ENCODE measurements at places on chromosomes 11 and 22.

GRCh38 chr11:109644152-109644551 lies 222.2 kb downstream of the C11orf87 start:
- DNase-seq = peak; percentile 89

- DNase-seq = no peak
These were observed 17.5 kb upstream of the SMIM38 start for GRCh38 chr11:69138265-69138664.

GRCh38 chr22:30885591-30885990 lies 83.0 kb downstream of the MORC2 start:
- no peak for DNase-seq

- DNase-seq = no peak
These were observed 4.2 kb downstream of the OR9I1 start for GRCh38 chr11:58121096-58121495.

- DNase-seq = no peak
These were observed 92.2 kb upstream of the ALKBH3 start for GRCh38 chr11:43788421-43788820.

DNA sequence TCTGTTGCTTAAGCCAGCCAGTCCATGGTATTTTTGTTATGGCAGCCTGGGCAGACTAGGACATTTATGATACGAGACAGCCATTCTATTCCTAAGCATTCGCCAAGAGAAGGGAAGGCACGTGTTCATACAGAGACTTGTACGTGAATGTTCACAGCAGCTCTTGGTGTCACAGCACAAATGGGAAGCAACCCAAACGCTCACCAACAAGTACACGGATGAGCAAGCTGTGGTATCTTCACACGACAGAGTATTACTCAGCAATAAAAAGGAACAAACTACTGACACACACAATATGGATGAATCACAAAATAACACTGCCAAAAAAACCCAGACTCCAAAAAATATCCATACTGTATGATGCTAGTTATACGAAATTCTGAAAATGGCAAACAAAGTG lies 85.1 kb downstream of the PHF21B start:
- no peak for DNase-seq

DNA sequence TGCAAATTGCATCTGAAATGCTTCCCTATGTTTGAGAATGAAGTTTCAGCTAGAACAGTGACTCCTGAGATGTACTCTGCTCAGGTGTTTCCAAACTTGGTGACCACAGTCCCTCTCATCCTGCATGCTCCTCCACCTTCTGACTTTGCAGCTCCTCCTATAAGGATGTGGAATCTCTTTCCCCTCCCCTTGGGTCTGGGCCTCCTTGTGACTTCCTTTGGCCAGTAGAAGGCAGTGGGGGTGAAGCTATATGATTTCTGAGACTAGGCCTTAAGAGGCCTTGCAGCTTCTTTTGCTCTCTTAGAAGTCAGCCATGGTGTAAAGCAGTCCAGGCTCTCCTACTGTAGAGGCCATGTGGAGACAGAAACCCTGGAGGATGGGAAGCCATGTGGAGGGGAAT lies 50.7 kb downstream of the CSF2RB start:
- DNase-seq = no peak

GRCh38 chr22:43326331-43327156 lies 16.6 kb downstream of the SCUBE1 start:
- DNase-seq = no peak

GRCh38 chr11:6962673-6963072 lies 36.4 kb downstream of the ZNF215 start:
- no peak for DNase-seq

GRCh38 chr22:45883811-45884170 lies 93.2 kb downstream of the WNT7B start:
- DNase-seq = no peak

DNA sequence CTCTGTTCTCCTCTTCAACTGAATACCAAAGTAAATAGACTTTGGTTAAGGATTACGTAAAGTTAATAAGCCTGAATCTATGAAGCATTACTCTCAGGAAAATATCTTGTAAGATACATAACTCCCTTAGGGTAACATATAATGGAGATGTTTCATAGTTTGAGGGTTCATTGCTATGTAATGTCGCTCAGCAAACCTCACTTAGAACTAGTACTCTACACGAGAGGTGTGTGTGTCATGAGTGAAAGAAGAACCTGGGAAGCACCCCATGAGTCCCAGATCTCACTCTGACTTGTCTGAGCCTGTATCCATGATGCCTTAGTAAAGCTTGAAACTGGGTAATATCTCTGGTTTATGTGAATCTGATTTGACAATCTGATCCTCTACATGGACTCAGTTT lies 429.5 kb upstream of the ANO3 start:
- DNase-seq = no peak

GRCh38 chr11:133753150-133753549 lies 92.2 kb downstream of the SPATA19 start:
- DNase-seq = no peak

DNA sequence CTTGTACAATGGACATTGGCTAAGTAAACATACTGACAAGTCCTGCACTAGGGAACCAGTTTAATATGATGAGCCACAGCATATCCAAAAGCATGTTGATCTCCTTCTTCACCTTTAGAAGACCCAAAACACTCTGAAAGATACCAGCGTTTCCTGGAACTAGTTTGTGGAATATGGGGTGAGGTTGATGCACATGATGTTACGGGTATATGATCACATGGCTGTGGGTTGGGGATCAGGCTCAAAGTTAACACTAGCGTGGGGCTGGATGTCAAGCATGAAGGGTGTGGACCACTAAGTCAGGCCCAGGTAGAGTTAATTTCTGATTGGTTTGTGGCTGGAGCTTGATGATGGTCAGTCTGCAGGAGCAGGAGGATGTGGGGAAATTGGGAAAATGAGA lies 9.0 kb downstream of the IGLL5 start:
- DNase-seq = no peak

DNA sequence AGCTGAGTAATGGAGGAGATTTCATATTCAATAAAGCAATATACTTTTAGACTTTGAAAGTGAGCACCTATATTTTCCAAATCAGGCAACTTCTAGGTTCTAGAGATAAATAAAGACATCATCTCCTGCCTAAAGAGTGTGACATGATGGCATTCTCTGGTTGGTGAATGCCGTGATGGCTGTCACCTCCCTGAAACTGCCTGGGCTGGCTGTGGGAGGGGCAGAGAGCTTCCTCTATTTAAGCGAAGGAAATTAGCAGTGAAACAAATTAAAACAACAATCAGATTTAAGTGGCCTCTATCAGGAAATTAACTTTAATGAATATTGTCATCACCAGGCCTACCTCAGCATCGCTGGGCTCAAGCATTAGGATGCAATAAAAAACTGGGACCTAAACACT lies 113.9 kb downstream of the ARL14EP start:
- no peak for DNase-seq

- DNase-seq = peak; percentile 54
These were observed 4.6 kb downstream of the SAA2 start for GRCh38 chr11:18243783-18244362.

DNA sequence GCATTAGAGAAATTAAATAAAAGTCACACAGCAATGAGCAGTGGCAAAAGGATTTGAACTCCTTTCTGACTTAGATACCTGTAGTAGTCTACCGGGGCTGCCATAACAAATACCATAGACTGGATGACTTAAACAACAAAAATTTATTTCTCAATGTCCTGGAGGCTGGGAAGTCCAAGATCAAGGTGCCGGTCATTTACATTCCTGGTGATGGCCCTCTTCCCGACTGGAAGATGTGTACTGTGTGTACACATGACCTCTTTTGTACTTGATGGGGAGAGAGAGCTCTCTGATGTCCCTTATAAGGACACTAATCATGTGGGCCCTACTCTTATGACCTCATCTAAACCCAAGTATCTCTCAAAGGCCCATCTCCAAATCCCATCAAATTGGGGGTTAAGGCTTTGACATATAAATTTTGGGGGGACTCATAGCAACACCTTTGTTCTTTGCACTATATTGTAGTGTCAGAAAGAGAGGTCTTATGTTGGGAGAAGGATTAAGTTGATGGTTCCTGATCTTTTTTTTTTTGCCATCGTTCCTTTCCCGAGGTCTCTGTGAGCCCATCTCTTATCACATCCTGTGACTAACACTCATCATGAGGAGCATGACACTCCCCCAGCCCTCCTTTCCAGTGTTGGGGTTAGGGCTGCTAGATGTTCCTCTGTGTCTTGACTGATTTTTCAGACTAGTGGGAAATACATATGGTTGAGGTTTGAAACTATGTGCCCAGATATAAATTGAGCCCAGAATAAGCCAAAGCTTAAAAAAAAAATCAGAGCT lies 104.3 kb downstream of the TRAF6 start:
- no peak for DNase-seq

DNA sequence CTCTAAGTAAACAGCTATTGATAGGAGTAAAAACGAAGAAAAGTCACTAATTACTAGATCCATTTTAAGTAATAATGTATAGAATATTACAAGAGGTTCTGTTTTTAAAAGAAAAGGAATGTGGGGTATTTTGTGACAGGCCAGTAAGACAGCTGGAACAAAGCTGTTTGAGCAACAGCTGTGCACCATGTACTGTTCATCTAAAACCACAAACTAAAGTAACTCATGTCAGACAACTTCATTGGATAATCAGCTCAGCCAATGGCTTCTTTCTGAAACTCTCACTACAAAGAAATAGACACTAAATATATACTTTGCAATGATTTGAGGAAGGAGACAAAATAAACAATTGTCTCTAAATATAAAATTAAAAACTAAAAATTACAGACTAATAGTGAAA lies 16.1 kb downstream of the RRAS2 start:
- DNase-seq = no peak

GRCh38 chr11:122202161-122202950 lies 86.3 kb upstream of the BLID start:
- no peak for DNase-seq

- no peak for DNase-seq
These were observed 19.0 kb upstream of the SMIM35 start for GRCh38 chr11:118105657-118106305.

- no peak for DNase-seq
These were observed 728 bp downstream of the CTTN start for GRCh38 chr11:70398834-70399680.

DNA sequence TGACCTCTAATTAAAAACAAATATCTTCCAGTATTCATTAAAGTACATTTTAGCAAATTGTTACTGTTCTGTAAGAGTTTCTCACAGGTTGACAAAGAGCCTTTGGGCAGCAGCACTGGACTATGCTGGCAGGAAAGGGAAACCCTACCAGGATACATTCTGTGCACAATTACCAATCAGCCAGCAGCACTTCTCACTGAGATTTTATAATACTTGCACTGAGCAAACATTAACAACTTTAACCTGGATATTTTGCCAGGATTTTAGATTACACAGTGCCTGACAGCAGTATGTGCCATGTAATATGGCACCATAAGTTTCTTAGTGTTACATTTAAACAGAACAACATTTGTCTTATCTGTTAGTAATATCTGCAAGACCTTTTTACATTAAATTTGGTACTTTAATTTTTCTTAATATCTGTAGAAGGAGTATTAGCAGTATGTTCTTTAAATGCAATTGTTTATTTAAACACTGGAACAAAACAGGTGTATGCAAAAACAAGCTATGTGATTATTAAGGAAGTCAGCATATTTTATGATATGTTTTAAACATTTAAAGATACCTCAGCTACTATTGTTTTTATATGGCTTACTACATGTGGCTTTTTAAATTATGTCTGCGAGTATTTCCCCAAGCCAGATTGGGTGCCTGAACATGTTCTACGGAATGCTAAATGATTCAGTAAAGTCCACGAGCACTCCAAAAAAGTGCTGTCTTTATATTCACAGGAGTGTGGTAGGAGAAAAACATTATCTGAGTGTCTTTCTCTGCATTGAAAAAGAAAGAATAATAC lies 699.0 kb upstream of the LUZP2 start:
- DNase-seq = no peak

DNA sequence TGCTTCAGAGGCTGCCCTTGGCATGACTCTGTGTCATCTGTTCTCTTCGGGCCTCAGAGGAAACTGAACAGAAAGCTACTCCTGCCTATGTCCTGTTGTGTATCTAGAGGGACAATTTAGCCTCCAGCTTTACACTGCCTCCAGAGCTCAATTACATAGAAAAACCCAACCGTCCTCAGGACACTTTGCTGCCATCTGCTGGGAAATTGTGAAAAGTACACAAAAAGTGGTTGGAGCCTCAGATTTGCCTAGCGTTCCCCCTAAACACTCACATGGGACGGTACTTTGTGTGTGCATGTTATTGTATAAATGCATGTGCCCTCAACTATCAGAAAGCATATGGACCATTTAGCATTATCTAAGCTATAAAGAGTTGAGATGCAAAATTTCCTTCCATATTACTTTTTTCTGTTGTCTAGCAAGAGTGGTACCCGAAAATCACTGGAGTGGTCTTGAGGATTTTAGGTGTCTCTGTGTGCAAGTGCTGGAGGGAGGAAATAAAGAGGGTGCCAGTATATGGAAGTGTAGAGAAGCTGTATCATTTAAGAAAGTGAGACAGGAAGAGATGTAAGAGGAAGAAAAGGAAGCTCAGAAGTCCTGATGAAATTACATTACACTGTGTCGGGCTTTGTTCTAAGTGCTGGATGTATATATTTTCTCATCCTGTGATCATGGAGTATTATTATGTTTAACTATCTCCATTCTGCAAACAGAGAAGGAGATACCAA lies 8.7 kb upstream of the MS4A4E start:
- peak; percentile 26 for DNase-seq

DNA sequence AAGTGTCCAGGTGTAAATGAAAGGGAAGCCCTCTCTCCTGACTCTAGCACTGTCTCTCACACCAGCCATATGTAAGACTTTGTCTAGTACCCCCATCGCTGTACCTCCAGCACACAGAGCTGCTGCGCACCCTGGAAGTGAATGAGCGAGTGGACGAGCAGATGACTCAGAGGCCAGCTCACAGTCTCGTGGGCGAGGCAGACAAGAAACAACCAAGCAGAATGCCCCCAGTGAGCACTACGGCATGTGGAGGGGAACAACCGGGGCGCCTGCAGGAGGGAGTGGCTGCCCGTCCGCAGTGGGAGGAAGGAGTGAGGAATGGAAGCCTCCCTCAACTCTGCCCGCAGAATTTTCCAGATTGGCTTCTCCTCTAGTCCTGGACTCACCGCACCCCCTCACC lies 46.4 kb downstream of the MCM5 start:
- DNase-seq = no peak

GRCh38 chr11:131465746-131466145 lies 95.3 kb downstream of the NTM start:
- DNase-seq = no peak

DNA sequence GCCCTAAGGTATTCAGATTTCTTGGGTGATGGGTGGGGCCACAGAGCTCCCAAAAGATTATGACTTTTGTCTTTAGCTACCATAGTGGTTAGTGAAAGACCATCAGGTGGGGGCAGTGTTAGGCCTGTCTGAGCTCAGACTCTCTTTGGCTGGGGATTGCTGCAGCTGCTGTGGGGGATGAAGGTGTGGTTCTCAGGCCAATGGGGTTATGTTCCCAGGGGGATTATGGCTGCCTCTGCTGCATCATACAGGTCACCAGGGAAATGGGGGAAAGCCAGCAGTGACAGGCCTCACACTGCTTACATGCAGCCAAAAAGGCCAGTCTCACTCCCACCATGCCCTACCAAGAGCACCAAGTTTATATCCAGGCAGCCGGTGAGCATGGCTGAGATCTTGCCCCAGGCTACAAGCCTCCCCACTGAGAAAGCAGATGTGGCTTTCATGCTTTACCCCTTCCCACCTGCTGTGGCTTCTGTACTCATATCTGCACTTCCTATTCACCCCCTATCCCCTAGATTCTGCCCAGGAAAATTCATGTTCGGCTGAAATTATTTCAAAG lies 24.8 kb downstream of the CNTF start:
- no peak for DNase-seq

All from NCI-H1105 (cell line).